ENCODE measurements at places on chromosomes 5 and 9.

GRCh38 chr5:168989731-168990505 is 311.0 kb downstream of the SLIT3 start:
- DNase-seq, result no peak

- DNase-seq, result no peak
Measured at GRCh38 chr9:72382405-72382804, 17.4 kb upstream of the ZFAND5 start.

GRCh38 chr9:129773262-129774048 is 20.6 kb upstream of the PTGES start:
- DNase-seq, result peak; percentile 100

DNA sequence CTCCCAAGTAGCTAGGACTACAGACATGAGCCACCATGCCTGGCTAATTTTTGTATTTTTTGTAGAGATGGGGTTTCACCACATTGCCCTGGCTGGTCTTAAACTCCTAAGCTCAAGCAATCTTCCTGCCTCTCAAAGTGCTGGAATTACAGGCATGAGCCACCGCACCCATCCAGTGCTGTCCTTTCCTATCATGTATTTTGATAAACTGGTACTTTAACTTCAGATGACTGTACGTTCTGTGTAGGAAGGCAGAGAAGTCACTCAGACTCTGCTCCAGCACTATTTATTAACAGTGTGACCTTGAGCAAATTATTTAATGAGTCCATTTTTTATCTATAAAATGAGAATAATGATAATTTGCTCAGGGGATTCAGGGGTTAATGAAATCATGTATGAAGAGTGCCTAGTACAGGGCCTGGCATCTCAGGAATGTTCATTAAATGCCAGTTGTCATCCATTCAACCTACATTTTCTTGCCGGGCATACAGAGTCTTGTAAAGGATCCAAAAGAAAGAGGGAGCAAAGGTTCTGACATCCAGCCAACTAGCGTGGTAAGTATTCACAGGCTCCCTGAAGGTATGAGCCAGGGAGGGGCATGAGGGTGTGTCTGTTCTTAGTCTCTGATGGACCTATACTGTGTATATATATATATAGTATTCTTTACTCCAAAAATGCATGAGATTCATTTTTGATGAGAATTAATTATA is 201.9 kb downstream of the PBX3 start:
- DNase-seq, result no peak

DNA sequence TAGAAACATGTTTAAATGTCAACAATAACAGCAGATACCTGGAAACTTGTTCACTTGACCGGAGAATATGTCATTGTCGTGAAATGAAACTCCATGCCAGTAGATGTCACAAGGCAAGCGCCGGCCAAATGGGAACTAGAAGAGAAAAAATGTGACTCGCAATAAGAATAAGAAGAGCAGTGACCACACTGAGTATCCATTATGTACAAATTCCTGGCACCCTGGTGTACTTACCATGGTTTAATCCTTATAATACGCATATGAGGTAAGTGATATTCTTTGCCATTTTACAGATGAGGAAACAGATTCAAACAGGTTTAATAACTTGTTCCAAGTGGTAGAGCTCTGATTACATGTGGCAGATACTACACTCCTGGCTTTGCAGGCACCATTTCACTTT is 53.9 kb downstream of the TTLL11 start:
- DNase-seq, result no peak

GRCh38 chr9:83655433-83655832 is 32.5 kb downstream of the IDNK start:
- DNase-seq, result no peak

GRCh38 chr5:41896230-41896629 is 7.9 kb upstream of the RIMOC1 start:
- DNase-seq, result no peak

- no peak for DNase-seq
Measured at GRCh38 chr9:72972636-72973035, 19.8 kb upstream of the ALDH1A1 start.

DNA sequence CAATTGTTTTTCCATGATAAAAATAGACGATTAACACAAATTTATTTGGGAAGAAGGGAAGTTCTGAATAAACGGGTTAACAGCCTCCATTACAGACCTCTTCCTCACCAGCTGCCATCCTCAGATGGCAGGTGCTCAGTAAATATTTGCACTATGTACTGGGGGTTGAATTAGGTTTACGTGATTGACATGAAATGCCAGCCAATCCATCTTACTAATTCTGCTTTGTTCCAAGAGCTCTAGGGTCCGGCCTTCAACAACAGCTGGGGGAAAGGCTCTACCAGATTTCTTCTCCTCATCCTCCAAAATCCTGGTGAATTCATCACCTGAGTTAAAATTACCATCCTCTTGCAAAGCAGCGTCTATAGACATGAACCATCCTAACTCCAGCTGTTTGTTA is 104.6 kb downstream of the MTX3 start:
- no peak for DNase-seq

DNA sequence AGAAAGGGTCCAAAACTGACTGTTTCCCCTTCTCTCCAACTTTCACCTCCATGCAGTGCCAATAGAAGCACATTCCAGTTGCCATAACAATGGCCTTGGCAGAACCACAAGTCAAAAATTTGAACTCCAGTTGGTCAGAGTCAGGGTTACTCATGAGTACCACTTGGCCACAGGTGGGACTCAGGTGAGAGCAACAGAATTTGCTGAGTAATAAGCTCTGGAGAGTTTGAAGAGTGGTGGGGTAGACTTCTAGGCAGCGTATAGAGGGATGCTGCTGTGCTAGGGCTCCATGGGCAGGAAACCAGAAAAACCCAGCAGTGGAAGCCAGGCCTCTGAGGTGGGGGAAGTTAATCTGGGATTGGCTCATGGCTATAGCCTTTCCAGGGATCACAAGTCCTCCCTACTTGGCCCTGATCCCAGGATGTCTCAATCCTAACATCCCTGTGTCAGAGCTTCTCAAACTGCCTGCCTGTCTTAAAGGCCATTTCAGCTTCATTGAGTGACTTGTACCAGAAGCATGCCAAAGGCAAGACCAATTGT is 30.2 kb downstream of the SNX18 start:
- DNase-seq, result no peak

GRCh38 chr9:113933671-113934070 is 57.6 kb downstream of the ZNF618 start:
- DNase-seq, result no peak

GRCh38 chr5:149007174-149007573 is 55.7 kb downstream of the SH3TC2 start:
- DNase-seq, result no peak

- no peak for DNase-seq
Measured at GRCh38 chr5:53039855-53040254, 50.7 kb downstream of the ITGA2 start.

- DNase-seq, result no peak
Measured at GRCh38 chr5:181063514-181063913, 23.4 kb downstream of the BTNL9 start.

DNA sequence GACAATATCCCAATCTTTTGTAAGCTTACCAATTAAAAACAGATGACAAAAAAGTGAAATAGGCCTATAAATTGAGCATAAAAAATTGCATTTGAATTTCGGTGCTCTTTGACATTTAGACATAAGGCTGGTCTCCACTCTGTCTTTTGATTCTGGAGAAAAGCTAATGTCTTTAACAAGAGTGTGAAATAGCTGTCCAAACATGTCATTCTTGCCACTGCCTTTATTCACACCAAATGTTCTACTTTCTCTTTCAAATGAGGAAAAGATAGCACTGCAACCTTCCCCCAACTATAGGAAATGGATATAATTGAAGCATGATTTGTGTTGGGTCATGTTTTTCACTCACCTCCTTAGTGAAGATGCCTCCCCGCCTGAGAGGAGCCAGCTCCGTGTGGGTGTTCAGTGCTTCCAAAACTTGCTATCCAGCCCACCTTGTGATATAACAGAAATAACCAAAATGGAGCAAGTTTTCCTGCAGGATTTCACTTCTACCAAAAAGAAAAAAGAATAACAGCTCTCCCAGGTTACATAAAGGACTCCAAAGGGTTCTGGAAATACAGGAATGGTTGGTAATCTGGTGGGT is 55.2 kb upstream of the STK32A start:
- no peak for DNase-seq

DNA sequence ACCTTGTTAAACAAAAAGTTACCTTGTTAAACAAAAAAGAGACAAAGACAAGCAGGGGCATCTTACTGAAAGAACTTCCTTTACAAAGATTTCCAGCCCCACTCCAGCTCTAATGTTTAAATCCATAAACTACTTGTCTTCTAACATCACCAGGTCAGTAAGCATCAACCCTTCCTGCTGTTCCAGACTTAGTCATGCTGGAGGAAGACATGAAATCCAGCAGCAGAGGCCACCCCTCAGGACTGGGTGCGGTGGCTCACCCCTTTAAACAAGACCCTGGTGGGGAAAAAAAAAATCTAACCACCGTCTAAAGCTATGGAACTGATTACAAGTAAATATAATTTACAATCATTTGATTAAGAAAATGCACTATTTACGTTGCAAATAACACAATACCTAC is 9.1 kb downstream of the PDCL start:
- no peak for DNase-seq

GRCh38 chr9:15720861-15721260 is 168.0 kb downstream of the CCDC171 start:
- DNase-seq, result no peak

GRCh38 chr9:71683598-71684235 is 84.6 kb downstream of the CEMIP2 start:
- DNase-seq, result peak; percentile 79

DNA sequence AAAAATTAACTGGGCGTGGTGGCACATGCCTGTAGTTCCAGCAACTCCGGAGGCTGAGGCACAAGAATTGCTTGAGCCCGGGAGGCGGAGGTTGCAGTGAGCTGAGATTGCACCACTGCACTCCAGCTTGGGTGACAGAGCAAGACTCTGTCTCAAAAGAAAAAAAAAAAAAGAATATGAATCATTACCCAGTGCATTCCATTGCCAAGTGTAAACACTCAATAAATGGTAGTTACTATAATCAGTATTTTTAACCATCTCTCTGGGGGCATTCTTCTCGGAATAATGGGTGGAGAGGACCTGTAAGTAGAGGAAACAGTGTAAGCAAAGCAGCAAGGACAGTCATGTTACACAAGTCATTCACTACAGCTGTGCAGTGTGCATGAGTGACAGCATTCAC is 13.8 kb upstream of the RANBP17 start:
- no peak for DNase-seq

- DNase-seq, result no peak
Measured at GRCh38 chr5:111013011-111013410, 58.5 kb upstream of the TSLP start.

GRCh38 chr5:65721720-65722574 is at the start of the genes NLN and SGTB:
Gene NLN (plus strand): TSS chr5:65722205. CDS start chr5:65722374, 169 bp downstream.
Gene SGTB (minus strand): TSS chr5:65722109. CDS start chr5:65720807, 1,302 bp downstream.
- peak; percentile 91 for DNase-seq

DNA sequence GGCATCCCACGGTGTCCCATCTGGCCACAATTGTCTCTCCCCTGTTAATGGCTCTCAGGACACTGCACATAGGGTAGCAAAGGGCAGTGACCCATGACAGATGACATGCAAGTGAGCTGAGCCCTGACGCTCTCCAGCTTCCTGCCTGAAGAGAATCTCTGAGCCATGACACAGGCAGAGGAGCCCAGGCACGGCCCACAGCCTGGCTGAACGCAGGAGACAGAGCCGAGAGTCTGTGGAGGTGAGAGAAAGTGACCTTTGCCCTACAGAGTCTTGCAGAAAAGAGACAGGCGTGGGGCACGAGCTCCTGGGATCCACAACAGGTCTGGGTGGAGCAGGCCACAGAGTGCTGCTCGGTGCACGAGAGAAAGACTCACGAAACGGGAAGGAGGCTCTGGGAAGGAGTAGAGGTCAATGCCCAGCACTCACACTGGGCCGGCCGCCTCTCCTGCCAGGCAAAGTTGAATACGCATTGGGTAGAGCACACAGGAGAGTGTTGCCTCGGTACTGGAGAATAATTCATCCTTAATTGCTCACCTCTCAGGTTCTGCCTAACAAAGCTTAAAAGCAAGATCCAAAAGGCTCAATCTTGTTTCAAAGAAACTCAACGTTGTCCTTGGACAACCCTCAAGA is 90.3 kb downstream of the MRPL36 start:
- no peak for DNase-seq

- DNase-seq, result no peak
Measured at GRCh38 chr5:169029661-169030274, 271.2 kb downstream of the SLIT3 start.

- DNase-seq, result no peak
Measured at GRCh38 chr9:21730899-21731298, 71.5 kb upstream of the MTAP start.

DNA sequence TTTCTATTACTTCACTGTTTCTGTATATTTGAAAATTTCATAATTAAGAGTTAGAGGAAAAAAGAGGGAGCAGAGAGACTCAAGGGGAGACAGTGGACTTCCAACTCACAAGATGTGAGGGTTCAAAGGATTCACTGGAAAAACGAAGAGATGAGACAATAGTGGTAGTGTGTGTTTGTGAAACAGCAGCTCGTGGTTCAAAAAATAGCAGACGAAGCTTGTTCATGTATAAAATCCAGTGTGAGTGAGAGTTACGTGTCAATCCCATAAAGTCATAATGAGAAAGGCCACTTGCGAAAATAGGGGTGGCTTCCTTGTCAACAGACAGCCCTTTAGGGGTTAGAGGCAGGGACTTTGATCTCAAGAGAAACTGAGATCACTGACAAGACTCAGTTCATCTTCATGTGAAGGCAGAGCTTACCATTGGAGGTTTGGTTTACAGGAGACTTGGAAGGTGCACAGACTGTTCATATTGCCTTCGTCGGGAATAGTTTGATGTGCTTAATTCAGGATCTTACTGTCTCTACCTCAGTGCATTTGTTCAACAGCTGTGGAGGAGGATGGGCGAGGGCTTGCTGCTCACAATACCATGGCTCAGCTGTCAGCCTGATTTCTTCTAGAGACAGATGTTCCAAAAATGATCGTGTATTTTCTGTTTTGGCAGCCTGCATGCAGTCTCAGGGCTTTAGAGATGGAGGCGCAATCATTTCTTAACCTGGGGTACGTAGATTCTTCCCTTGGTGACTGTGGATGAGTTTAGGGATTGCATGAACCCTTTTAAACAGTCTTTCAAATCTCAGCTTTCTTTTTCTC is 105.7 kb upstream of the KLF9 start:
- no peak for DNase-seq

DNA sequence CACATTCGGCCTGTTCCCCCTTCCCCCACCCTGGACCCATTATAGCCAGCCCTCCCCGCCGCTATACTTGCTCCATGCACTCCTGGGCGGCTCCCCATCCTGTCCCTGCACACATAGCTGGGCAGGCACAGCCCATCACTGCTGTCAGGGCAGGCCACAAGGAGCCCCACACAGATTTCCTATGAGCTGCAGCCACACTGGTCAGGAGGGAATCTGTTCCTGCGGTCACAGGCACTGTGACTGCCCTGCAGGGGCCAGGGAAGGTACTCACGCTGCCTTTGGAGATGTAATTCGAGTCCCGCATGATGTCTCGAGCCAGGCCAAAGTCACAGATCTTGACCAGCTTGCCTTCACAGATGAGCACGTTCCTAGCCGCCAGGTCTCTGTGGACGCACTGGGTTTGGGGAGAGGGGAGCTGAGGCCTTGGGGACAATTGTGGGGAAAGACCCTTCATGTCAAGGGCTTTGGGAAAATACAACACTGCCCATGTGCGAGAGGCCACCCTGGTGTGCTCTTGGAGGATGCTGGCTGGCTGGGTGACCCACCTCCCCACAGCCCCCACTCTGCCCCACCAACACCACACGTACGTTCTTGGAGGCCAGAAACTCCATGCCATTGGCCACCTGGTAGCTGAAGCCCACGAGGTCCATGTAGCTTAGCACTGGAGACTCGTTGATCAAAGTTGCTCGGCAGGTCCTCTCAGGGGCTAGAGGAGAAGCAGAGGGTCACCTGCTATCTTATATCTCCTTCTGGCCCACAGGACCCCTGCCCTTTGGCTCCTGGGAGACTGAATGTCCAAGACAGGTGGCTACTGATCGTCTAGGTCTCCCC is 34.5 kb upstream of the CSF1R start:
- no peak for DNase-seq

All from inflammatory macrophage treated with lipopolysaccharide for 4 hours (primary cell).